ENCODE measurements at places on chromosomes 7 and 10.

GRCh38 chr7:30914596-30914995 is 2.9 kb downstream of the AQP1 start:
- no peak for DNase-seq

GRCh38 chr7:143235561-143235960 is 13.7 kb downstream of the TAS2R40 start:
- DNase-seq = no peak

DNA sequence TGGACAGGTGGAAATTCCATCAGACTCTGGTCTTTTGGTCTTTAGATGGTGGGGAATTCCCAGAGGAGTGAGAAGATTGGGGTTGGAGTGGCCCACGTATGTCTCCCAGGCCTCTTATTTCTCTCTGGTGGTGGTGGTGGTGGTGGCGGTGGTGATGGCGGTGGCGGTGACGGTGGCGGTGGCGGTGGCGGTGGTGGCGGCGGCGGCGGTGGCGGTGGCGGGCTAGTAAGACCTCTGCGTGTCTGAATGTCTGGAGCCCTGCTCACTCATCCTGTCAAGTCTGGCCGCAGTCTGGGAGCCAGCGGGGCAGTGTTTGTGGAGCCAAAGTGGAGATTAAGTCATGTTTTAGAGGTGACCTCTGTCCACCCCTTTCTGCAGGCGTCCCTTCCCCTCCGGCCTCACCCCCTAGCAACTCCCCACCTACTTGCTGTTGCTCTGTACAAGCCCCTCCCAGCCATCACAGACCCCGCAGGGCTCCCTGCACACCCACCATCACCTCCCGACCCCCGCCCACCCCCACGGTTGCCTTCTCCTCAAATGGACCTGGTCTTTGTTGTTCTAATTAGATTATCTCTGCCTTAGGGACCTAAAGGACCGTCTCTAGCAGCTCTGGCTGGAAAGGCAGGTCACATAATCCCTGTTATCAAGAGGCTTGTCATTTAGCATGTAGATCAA is 165.0 kb upstream of the TBX20 start:
- DNase-seq = no peak

GRCh38 chr7:148537435-148537834 is 53.1 kb upstream of the C7orf33 start:
- no peak for DNase-seq

DNA sequence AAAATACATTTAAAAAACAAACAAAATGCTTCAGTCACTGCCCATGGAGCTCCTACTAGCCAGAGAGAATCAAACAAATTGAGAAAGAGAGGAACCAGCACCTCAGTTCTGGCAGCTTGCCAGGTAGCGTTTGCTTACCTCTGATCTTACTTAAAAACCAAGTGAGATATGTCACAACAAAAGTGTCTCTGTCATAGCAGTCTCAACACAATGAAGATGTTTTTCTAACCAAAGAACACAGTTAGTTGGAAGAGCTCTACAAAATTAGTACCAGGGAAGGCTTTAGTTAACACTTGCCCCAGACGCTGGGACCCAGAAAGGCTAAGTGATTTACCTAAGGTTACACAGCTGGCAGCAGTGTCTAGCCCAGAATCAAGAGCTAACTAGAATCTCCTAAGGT is 3.4 kb downstream of the DOCK4 start:
- no peak for DNase-seq

DNA sequence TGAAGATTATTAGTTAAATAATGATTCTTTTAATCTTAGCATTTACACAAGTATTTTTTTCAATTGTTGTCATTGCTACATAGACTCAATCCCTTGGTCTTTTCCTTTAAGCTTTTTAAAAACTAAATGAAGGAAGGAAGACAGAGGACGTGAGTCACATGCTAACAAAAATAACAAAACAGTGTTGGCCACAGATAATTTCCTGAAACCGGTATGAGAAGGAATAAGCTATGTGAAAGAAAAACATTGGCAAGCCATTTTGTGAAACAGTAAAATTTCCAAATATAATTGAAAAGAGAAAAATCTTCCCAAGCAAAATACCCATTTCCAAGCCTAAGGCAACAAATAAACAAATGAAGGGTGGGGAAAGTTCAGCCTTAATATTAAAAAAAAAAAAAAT is 223.0 kb downstream of the AHR start:
- DNase-seq = no peak

- no peak for DNase-seq
Observed at GRCh38 chr7:12066521-12066920, 144.6 kb upstream of the TMEM106B start.

GRCh38 chr7:28245123-28245878 is 64.7 kb upstream of the JAZF1 start:
- DNase-seq = no peak

DNA sequence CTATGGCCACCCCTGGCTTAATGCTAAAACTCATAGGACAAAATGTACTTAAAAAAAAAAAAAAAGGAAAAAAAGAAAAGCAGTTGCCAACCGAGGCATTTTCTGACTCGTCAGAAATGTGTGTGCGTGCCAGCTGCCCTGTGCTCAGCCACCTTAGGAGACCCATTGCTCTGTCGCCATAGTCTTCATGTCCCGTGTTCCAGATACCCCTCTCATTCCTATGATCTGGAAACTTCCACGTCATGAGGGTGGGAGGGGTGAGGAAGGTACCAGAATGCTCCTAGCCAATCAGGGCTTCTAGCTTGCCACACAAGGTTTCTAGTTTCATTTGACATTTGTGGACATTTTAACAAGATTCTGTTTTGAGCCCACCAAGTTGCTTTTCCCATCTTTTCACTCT is 212.9 kb downstream of the TCF7L2 start:
- DNase-seq = no peak

DNA sequence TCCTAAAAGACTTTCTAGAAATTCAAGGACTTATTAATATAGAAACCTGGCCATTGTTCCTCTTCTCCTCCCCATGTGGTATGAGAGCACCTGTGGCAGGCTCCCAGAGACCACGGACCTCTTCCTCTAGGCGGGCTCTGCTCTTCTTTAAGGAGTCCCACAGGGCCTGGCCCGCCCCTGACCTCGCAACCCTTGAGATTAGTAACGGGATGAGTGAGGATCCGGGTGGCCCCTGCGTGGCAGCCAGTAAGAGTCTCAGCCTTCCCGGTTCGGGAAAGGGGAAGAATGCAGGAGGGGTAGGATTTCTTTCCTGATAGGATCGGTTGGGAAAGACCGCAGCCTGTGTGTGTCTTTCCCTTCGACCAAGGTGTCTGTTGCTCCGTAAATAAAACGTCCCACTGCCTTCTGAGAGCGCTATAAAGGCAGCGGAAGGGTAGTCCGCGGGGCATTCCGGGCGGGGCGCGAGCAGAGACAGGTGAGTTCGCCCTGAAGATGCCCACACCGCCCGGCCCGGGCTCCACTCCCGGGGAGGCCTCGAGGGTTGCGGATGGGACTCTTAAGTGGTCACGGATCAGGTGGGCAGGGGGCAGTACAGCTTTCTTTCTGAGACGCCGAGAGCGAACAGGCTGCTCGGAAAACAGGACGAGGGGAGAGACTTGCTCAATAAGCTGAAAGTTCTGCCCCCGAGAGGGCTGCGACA is at the start of gene SLC26A4:
Gene SLC26A4 (plus strand): TSS at position 448 of the 700 bp plus-strand sequence. CDS start 814 bp downstream, outside the sequence.
- DNase-seq = no peak

DNA sequence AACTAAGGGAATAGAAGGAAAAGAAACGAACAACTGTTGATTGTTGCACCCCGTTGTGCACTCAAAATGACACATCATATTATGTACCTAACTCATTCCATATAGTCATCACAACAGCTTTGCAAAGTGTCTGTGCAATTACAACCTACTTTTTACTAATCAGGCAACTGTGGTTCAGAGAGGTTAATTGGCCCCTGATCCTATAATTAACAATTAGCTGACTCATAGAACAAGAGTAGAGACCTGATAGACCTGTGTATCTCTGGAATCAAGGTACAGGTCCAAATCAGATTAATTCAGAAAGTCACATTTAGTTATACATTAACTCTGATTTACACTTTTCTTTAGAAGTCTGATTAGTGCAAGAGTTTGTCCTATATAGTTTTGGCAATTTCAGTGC is 122.5 kb upstream of the CDK13 start:
- DNase-seq = no peak

- no peak for DNase-seq
Observed at GRCh38 chr7:424301-424935, 95.2 kb downstream of the PDGFA start.

DNA sequence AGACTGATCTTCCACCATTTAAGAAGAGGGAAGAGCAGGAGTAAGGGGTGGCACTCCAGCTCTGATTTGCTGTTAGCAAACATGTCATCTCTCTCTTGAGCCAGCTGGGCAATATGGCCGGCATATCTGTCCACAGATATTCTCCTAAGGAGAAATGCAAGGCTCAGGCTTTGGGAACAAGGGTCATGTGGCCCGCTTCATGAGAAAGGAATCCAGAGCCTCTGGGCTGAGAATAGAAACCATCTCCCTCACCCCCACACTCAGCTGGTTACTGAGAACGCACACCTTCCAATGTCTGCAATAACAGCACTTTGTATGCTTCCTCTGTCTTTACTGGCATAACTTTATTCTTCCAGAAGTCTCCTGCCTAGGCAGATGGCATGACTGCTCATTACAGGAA is 171.2 kb downstream of the ELMO1 start:
- no peak for DNase-seq

- no peak for DNase-seq
Observed at GRCh38 chr7:146764458-146764857, 647.9 kb downstream of the CNTNAP2 start.

DNA sequence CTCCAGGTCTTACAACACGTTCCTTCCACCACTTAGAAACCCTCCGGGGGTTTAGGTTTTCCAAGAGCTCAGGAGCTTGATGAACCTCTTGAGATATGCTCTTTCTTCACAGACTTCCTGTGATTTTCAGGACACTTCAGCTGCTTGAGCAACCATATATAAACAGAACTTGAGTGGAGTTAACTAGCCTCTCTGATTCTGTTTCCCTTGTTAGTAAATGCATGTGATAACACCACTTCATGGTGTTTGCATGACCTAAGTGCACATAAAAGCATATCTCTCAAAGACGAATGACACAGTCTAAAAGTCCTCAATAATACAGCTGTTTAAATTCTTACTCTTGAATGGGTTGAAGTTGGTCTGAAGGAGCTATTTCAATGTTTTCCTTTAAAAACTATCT is 9.9 kb downstream of the PRR15 start:
- DNase-seq = no peak

- DNase-seq = no peak
Observed at GRCh38 chr7:156194813-156195212, 382.6 kb upstream of the SHH start.

- no peak for DNase-seq
Observed at GRCh38 chr7:142754681-142755575, 5.7 kb downstream of the PRSS1 start.

DNA sequence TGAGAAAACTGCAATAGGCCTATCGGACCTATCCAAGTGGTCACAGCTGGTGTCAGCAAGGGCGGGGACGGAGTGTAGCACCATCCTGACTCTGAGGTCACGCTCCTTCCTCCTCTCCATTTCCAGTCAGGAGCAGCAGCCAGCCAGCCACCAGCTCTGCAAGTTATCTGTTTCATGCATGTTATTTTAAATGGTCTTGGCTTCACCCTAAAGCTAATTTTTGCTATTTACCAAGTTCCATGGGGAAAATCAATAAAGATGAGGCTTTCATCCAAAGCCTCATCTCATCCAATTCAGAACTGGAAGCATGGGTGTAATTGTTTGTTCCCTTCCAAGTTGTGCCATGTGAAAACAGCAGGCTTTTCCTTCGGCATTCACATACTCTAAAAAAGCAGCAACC is 49.3 kb downstream of the ICA1 start:
- DNase-seq = no peak

DNA sequence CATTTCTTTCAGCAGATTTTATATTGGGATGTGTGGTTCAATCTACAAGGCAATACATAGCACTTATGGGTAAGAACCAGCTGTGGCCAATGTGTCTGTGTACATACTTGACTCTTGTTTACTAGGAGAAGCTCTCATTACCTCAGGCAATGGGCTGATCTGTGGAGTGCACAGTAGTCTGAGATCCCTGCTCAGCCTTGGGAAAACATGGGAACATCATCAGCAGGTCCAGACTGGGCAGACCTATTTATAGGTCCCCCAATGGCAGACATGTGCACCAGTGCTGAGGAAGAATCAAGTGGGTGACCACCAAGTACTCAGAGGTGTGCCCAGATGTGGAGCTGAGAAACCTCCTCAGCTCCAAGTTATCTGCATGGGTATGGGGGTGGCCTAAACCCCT is 349.7 kb downstream of the KIF20B start:
- no peak for DNase-seq

DNA sequence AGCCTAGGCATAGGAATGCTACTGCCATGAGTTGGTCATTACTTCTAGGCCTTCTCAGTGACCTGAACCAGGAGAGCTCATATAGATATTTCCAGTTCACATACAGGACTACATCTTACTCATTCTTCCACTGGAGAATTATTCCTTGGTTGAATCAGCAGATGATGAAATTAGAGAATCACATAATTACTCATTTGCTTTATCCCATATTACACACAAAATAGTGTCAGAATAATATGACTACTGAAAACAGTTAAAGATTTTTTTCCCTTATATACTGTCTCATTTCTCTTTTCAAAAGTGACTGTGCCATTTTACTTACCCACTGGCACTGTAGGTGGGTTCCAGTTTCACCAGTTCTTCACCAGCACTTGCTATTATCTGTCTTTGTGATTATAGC is 18.5 kb downstream of the BMS1 start:
- DNase-seq = no peak

GRCh38 chr7:92714767-92715166 is 121.6 kb downstream of the CDK6 start:
- no peak for DNase-seq
